Panc1 (cell line): ENCODE measurements at places on chromosomes 6 and 20. TPM values are rescaled to one million over a fixed set of nuclear protein-coding genes. Genes with fewer than 3 reads are reported as not detected.

Gene ATP6V1G2
- 0.98 TPM for total RNA-seq

Gene RIPPLY2
- 6.5 TPM for total RNA-seq

Gene BHLHE23
- total RNA-seq = not detected

Gene HLA-E
- 132 TPM for total RNA-seq

Gene MOG
- total RNA-seq = not detected

Gene RNF39
- total RNA-seq = not detected
